ENCODE measurements at places on chromosomes 12 and 14.

DNA sequence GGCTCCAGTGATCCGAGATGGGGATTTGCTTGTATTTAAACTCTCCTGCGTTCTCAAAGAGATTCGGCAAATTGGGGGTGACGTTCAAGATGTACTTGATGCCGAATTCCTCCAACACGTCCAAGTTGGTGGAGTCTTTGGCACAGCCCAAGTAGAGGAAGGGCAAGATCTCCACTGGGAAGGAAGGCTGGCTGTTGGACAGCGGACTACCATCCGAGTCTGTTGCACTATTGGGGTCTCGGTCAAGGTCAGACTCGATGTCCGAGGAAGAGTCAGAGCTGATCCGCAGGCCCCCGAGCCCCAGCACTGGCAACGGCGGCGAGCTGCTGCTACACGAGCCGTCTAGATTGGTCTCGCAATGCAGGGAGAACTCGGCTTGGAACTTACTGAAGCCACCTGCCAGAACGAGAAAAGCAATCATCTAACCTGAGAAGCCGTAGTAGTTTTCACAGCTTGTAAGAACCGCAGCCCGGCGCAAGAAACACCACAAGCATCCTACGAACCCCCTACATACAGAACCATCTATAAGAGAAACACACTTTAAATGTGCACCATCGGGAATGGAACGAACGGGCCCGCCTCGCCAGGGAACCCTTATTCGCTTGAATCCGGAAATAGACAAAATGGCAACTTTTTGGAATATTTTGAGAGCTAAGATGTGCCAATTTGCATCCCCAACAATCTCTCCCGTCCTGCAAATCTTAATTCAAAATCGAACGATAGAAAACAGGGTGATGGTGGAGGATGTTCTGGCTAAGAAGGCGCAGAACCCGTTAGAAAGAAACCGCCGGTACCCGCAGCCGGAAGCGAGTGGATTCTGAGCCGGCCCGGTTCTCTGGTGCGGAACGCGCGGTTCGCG is 1.4 kb downstream of the DUSP6 start:
- no peak for DNase-seq

GRCh38 chr14:104436741-104437701 is 142.5 kb upstream of the C14orf180 start:
- no peak for DNase-seq

GRCh38 chr14:99265571-99265970 is 6.4 kb downstream of the BCL11B start:
- DNase-seq, result no peak

DNA sequence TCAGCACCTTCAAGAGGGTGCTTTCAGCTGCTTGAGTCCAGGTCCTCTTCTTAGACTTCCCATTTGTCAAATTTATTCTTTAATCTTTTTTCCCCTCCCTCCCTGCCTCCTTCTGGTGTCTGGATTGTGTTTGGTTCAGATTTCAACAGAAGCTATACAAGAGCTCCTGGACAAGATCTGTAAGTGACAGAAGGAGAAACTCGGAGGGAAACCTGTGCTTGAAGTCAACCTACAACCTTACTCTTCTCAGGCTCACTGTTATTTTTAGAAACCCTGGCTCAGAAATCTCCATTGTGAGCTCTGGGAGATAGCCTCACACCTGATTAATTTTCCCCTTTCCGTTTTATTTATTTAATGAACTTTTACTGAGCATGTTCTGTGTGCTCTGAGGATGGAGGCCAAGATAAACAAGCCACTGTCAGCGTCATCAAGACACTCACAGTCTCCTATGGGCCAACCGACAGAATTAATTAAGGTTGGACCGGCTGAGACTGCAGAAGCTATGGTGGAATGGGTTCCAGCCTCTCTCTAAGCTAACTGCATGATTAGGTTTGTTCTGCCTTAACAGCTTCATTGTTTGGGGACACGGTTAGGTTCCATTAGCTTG is 13.5 kb downstream of the PDE1B start:
- DNase-seq, result no peak

DNA sequence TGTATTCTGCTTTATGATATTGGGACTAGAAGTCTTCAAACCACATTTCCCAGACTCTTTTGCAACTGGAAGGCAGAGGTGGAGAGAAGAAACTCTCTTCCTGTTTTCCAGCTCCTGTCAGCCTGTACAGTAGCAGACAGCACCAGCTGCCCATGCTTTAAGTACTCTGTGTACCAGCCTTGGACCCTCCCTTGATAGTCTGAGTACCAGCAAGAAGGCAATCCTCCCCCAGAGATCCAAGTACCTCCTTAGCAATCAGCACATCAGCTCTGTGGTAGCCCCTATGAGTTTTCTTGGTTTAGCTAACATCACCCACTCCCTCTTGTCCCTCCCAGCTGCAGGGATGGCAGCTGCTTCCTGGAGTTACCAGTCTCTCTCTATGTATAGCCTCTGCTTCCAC is 56.3 kb downstream of the STXBP6 start:
- DNase-seq, result no peak

Measured in right forelimb (tissue), 1 donor.